ENCODE measurements at places on chromosomes 13 and 19. TPM values are rescaled to one million over a fixed set of nuclear protein-coding genes. Genes with fewer than 3 reads are reported as not detected.

The POU4F1 gene
- not detected for total RNA-seq

The GAS6 gene
- 89.2 TPM for total RNA-seq

The DENND1C gene
- total RNA-seq, result not detected

The KLHL1 gene
- not detected for total RNA-seq

The TTYH1 gene
- total RNA-seq, result not detected

The SHISA2 gene
- total RNA-seq, result not detected

The HRC gene
- total RNA-seq, result not detected

The TMPRSS9 gene
- not detected for total RNA-seq

The APC2 gene
- 0.20 TPM for total RNA-seq
